IPS DF 19.7 (cell line): ENCODE measurements at places on chromosomes 12 and 14.

DNA sequence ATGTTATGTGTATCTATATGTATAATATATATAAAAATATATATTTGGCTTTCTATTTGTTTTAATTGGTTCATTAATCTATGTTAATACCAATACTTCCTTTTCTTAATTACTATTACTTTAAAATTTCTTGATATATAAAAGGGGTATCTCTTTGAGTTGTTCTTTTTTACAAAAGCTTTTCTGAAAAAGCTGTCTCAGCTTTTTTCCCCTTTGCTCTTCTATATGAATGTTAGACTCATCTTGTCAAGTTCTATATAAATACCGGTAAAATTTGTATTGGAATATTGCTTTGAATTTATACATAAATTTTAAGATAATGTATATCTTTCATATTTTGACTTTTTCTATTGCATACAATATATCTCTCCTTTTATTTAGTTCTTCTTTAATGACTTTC is 139.8 kb upstream of the FOXG1 start:
- DNase-seq: no peak

DNA sequence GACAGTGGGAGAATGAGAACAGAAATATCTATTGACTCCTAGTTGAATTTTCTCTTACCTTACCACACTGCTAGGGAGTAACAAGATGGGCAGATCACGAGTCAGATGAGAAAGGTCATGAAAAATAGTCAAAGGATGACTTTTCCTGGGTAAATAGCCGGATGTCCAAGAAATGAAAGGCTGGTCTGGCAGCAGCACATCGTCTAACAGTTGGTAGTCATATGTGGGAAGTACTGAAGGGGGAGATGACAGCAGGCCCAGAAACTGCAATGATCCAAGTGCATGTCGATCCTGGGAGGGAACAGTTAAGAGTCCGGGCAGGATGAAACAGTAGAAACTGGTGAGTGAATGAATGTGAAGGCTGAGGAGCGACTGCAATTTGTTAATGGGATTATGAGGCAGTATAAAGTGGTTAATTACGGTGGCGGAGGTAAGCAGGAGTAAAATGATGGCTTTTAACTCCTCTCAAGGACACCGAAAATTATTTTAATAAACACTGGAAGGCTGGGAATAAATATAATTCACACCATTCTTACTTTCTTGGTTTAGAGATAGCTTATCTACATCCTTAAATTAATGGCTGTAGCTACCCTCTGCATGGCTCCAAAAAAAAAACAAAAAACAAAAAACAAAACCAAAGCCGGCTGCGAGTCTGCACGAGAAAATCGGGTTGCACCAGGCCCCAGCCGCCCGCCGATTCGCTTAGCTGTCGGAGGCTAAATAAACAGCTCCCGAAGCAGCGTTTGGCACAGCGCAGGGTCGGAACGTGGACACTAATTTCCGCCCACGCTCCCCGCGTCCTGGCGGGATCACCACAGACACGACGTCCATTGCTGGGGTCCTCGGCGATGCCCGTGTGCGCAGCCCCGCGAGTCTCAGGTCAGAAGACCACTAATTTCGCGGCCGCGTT is 1.0 kb upstream of the ERC1 start:
- no peak for DNase-seq

- DNase-seq: no peak
Measured at GRCh38 chr14:34334329-34334728, 127.7 kb downstream of the SPTSSA start.

GRCh38 chr14:34119107-34119858 is 168.4 kb upstream of the EGLN3 start:
- no peak for DNase-seq

GRCh38 chr14:51845811-51846210 is 14.6 kb upstream of the GNG2 start:
- no peak for DNase-seq

DNA sequence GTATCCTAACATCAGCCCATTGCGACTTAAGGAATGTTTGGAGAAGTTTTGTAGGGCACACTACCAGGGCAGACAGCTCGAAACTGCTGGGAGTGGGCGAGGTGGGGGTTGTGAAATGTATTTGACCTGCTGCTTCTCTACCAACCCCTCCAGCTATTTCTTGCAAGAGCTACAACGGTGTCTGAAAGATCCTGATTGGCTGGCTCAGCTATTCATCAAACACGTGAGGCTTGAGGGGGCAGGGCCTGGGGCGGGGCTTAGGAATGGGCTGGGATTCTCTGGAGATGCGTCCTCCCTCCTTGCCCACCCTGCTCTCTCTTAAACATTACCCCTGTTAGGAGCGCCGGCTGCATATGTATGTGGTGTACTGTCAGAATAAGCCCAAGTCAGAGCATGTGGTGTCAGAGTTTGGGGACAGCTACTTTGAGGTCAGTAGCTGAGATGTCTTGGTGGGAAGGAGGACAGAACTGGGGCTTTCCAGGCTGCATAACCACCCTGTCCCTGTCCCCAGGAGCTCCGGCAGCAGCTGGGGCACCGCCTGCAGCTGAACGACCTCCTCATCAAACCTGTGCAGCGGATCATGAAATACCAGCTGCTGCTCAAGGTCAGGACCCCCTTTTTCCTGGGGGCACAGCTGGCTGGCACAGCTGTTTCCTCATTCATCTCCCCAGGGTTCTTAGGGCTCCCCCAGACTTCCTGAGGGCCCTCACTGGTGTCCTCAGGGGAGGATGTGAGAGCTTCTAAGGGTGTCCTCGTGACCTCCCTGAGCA is 3.1 kb downstream of the ARHGEF25 start:
- no peak for DNase-seq
